ENCODE measurements at places on chromosomes 16 and 17. TPM values are rescaled to one million over a fixed set of nuclear protein-coding genes. Genes with fewer than 3 reads are reported as not detected.

The HOXB1 gene
- total RNA-seq, result not detected

The PRCD gene
- 23.5 TPM for total RNA-seq

The CCL11 gene
- not detected for total RNA-seq

The TNFRSF13B gene
- total RNA-seq, result not detected

The HOXB2 gene
- total RNA-seq, result 6.9 TPM

The OR4D1 gene
- total RNA-seq, result not detected

The SDR42E2 gene
- not detected for total RNA-seq

The FBXW10B gene
- total RNA-seq, result not detected

The HBM gene
- 3.3 TPM for total RNA-seq

DNA sequence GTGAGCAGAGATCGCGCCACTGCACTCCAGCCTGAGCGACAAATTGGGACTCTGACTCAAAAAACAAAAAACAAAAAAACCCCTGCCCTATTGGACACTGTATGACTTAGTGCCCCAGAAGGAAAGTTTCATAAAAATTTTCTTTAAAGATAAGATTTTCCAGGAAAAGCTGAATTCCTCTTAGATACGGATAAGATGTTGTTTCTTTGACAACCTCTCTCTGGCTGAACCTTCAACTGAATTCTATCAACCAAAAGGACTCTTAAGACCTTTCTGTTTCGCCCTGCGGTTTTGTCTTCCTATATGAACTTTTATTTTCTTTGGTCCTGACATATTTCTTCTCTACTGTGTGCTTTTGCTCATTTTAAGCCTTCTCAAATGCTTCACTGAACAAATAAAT lies 35.8 kb downstream of the CPPED1 start:
- no peak overlapping the region for H3K27ac ChIP-seq
- no peak overlapping the region for H3K4me3 ChIP-seq
- H3K4me1 ChIP-seq, result no peaks in the 10 kb centered on the region
- H3K27me3 ChIP-seq, result no peaks in the 10 kb centered on the region

DNA sequence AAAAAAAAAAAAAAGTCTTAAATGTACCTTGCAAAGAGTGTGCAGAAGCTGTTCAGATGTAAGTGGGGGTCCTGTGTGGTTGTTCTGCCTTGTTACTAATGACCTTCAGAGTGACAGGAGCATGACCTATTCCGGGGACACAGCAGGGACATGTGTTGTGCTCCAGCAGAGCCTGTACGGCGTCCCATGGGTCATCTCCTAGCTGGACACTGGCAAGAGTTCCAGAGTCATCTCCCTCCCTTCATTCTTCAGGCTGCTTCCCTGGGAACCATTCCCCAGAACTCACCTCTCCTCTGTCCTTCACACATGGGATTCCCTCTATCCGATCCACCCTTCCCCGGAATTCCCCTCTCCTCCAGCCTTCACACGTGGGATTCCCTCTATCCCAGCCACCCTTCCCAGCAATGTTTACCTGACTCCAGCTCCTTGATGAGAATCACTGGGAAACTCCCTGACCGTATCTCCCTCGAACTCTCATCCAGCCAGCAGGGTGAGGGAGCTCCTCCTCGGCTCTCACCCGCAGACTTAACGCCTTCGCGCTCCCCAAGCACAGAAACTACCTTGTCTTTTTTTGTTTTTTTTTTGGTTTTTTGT lies 85.8 kb downstream of the MRM3 start:
- H3K27me3 ChIP-seq, result no peaks in the 10 kb centered on the region
- no peak for DNase-seq
- no peaks in the 10 kb centered on the region for H3K36me3 ChIP-seq
- H3K27ac ChIP-seq, result peak overlapping the region; percentile 89
- peaks cover 33% of the 10 kb centered on the region for H3K4me1 ChIP-seq
- no peak overlapping the region for H3K4me3 ChIP-seq

GRCh38 chr17:41185001-41185400 lies 290 bp upstream of the KRTAP4-1 start:
- no peaks in the 10 kb centered on the region for H3K27me3 ChIP-seq
- no peaks in the 10 kb centered on the region for H3K4me1 ChIP-seq
- H3K36me3 ChIP-seq, result no peaks in the 10 kb centered on the region
- H3K4me3 ChIP-seq, result no peak overlapping the region

DNA sequence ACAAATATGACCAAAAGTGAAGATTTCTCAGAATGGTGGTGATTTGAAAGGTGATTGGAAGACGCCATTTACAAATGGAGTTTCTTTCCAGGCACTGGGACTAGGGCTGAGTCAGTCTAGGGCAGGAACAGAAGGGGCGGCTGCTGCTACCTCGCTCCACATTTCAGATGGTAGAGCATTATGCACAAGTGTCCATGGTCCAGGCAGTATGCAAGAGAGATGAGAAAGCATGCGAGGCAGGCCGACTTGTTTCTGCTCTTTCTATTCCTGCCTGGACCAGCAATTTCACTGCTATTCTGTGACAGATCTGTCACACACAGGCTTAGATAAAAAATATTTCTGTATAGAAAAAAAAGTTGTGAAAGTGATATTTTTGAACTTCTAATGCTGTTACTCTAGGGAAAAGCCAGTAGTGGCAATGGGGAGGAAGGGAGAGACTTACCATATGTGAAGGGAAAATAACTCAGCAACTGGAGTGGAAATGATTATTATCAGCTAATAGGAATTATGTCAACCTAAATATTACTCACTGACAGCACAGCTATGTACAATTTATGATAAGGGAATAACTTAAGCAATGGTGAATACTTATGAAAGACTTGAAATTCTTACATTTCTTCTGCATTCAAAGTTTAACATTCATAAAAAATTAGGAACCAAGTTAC lies 134.7 kb upstream of the NETO2 start:
- H3K4me3 ChIP-seq, result no peak overlapping the region
- no peaks in the 10 kb centered on the region for H3K4me1 ChIP-seq
- no peaks in the 10 kb centered on the region for H3K36me3 ChIP-seq

DNA sequence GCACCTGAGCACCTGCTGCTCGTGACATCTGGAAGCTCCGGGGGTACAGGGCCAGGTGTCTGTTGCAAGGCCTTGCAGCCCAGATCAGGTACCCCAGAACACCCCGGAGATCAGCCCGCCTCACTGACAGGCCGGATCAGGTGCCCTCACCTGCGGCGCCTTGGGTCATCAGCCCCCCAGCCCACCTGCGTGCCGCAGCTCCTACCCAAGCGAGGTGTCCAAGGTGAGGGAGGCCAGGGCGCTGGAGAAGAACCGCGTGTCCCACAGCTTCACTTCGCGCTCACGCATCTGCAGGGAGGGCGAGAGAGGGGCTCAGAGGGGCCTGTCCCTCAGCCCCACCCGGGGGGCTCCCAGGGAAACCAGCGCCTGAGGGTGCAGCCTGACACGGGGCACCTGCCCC lies 16.1 kb downstream of the VASN start:
- peak overlapping the region; percentile 71 for H3K27ac ChIP-seq
- peaks cover 97% of the 10 kb centered on the region for H3K4me1 ChIP-seq
- no peaks in the 10 kb centered on the region for H3K36me3 ChIP-seq
- no peak overlapping the region for H3K4me3 ChIP-seq
- H3K27me3 ChIP-seq, result no peaks in the 10 kb centered on the region

GRCh38 chr17:36931697-36932382 lies 5.4 kb upstream of the LHX1 start:
- H3K4me3 ChIP-seq, result no peak overlapping the region
- peaks cover 39% of the 10 kb centered on the region for H3K4me1 ChIP-seq
- no peak overlapping the region for H3K27ac ChIP-seq
- peaks cover 100% of the 10 kb centered on the region for H3K27me3 ChIP-seq
- DNase-seq, result no peak

DNA sequence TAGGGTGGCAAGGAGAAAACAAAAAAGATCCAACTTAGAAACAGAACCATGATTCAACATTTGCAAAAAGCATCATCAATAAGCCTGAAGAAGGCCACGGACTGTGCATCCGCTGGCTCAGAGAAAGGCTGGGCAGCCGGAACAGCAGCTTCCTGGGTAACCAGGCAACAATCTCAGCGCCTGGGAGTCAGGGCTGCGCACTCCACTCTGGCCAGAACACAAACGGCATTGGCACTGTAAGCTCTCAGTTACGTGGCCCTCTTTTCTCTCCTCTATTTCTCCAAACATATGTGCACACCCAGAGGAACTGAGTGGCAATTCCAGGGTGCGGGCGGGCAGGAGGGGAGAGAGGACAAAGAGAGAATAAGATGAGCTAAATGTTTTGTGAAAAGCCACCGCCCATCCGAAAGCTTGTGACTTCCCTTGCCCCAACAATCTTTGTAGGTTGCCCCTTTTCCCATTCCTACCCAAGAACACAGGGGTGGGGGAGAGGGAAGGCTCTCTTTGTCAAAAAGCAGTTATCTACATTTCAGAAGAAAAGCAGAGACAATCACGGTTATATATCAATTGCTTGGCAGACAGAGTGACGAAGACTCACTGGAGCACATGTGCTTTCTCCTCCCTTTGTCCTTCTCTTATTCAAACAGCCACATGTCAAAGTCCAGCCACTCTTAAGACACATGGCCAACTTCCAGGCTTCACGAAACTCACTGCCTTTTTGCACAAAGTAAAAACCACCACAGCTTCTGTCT lies 6.6 kb upstream of the GHDC start:
- H3K4me1 ChIP-seq, result no peaks in the 10 kb centered on the region
- H3K27ac ChIP-seq, result no peak overlapping the region
- peaks cover 7% of the 10 kb centered on the region for H3K36me3 ChIP-seq
- no peak overlapping the region for H3K4me3 ChIP-seq
- H3K27me3 ChIP-seq, result no peaks in the 10 kb centered on the region

- no peaks in the 10 kb centered on the region for H3K27me3 ChIP-seq
- no peak for DNase-seq
- H3K27ac ChIP-seq, result no peak overlapping the region
- H3K4me3 ChIP-seq, result no peak overlapping the region
Observed at GRCh38 chr16:56708525-56709442, 21.1 kb upstream of the NUP93 start.

DNA sequence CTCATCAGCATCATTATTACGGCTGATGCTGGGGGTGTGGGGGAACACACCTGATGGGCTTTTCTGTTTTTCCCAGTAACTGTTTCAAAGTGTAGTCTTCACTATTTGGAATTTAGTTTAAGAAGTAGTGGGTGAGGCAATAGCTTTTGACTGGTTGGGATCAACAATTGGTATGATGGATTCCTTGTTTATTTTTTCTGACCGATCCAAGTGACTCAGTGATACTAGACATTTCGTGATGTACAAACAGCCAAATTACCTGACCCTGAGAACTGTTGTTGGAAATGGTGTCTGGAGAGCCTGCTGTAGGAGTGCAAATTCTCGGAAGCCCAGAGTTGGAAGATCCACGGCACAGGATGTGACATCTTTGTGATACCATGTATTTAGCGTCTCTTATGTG lies 204.2 kb downstream of the PRKCA start:
- H3K4me1 ChIP-seq, result peaks cover 16% of the 10 kb centered on the region
- H3K27me3 ChIP-seq, result no peaks in the 10 kb centered on the region
- H3K4me3 ChIP-seq, result no peak overlapping the region
- no peak overlapping the region for H3K27ac ChIP-seq

DNA sequence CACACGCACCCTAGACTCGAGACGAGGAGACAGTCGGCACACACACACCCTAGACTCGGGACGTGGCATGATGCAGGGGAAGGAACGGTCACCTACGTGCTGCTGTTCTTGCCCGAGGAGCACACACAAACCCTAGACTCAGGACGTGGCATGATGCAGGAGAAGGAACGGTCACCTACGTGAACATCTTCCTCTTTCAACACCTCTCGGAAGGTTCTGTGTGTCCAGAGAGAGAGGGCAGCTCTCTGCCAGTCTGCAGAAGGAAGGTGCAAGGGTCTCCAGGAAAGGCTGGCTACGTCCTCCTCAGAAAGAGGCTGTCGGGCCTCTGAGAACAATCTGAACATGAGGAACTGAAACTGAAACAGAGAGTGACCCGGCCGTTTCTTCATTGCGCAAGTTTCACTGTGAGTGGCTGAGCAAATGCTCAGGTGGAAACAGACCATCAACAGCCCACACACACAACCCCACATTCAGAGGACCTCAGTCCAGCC lies 43.4 kb downstream of the ZNF276 start:
- H3K4me3 ChIP-seq, result peak overlapping the region; percentile 33
- peaks cover 14% of the 10 kb centered on the region for H3K4me1 ChIP-seq
- no peak overlapping the region for H3K27ac ChIP-seq
- no peaks in the 10 kb centered on the region for H3K27me3 ChIP-seq

- no peak overlapping the region for H3K27ac ChIP-seq
- no peaks in the 10 kb centered on the region for H3K36me3 ChIP-seq
- DNase-seq, result no peak
- H3K4me3 ChIP-seq, result no peak overlapping the region
- peaks cover 27% of the 10 kb centered on the region for H3K27me3 ChIP-seq
Observed at GRCh38 chr17:76018801-76019200, 8.3 kb downstream of the EVPL start.

DNA sequence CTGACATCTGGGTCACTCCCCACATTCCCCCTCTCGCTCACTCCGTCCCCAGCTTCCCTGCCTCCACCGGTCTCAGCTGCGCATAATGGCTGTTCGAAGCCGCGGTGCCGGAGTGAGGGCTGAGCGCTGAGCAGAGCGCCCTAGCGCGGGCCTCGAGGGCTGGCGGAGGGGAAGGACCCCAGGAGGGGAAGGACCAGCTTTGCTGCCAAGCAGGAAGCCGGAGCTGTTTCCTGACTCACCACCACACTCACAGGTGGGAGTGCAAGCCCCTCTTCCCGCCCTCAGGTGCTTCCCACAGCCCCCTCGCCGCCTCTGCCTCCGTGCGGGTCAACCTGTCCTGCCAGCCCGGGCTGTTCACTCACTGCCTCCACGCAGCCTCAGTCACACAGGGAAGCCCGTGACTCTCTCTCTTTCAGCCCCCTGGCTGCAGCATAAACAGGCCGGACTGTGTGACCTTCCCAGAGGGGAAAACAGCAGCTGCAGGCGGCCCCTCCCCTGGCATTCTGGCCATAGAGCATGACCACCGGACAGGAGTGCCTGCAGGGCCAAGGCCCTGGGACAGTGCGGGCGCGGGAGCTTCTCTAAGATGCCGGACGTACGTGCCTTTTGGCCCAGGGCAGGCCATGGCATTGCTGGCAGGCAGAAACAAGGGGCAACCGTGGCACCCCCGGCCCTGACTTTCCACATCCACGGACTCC lies 23.7 kb downstream of the SLC43A2 start:
- H3K4me1 ChIP-seq, result peaks cover 44% of the 10 kb centered on the region
- no peak overlapping the region for H3K27ac ChIP-seq
- H3K27me3 ChIP-seq, result no peaks in the 10 kb centered on the region
- DNase-seq, result no peak
- no peak overlapping the region for H3K4me3 ChIP-seq
- peaks cover 15% of the 10 kb centered on the region for H3K36me3 ChIP-seq

DNA sequence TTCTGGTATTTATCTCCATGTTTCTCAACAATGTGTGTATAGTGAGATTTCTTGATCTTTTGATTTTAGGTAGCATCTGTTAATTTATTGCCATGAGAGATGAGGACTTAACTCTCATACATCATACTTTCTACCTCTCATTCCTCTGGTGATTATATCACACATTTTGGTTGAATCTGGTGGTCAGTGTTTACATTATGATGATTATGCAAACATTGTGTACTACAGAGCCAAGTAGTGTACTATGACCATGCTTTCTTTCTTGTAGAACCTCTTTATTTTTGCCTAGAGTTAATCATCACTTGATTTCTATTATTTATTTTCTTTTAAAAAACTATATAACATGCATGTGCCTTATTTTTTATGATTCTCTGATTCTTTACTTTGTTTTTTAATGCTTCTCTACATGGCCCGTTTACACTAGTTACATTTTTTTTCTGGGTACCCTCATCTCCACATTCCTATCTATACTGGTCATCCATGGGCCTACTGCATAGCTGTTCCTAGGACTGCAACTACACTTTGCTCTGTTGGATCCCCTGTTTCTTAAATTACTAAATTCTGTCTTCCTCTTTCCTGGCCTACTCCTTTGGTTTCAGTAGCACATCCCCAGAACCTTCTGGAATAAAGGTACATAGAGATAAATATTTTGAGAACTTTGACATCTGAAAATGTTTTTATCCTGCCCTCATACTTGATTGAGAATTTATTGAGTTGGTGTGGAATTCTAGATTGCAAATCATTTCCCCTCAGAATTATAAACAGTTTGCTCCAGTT lies 63.0 kb upstream of the LRRC37A3 start:
- H3K27ac ChIP-seq, result no peak overlapping the region
- no peaks in the 10 kb centered on the region for H3K36me3 ChIP-seq
- no peak overlapping the region for H3K4me3 ChIP-seq
- H3K4me1 ChIP-seq, result peaks cover 3% of the 10 kb centered on the region

Data from tibial nerve (tissue), 4 donors.